Stimulated activated CD8-positive, alpha-beta memory T cell treated with anti-CD3 and anti-CD28 coated beads, Interleukin-4, amount 100 ng/mL, for 1 hour (primary cell): ENCODE measurements at places on chromosomes 7 and 10.

DNA sequence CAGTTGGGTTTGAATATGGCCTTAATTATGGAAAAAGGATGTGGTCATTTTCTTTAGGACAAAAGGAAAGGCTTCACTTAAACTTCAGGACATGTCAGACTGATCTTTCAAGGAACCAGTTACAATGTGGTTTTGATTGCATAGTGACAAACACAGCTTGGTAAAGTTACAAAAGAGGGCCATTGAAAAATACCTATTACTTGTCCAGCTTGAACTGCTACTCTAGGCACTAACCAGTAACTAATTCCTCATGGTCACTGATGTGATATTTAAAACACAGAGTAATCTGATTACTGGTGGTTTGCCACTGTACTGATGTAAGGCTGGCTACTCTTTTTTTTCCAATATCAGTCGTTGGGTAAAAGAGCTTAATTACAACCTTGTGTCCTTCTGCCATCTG lies 22.6 kb downstream of the TES start:
- DNase-seq: no peak

DNA sequence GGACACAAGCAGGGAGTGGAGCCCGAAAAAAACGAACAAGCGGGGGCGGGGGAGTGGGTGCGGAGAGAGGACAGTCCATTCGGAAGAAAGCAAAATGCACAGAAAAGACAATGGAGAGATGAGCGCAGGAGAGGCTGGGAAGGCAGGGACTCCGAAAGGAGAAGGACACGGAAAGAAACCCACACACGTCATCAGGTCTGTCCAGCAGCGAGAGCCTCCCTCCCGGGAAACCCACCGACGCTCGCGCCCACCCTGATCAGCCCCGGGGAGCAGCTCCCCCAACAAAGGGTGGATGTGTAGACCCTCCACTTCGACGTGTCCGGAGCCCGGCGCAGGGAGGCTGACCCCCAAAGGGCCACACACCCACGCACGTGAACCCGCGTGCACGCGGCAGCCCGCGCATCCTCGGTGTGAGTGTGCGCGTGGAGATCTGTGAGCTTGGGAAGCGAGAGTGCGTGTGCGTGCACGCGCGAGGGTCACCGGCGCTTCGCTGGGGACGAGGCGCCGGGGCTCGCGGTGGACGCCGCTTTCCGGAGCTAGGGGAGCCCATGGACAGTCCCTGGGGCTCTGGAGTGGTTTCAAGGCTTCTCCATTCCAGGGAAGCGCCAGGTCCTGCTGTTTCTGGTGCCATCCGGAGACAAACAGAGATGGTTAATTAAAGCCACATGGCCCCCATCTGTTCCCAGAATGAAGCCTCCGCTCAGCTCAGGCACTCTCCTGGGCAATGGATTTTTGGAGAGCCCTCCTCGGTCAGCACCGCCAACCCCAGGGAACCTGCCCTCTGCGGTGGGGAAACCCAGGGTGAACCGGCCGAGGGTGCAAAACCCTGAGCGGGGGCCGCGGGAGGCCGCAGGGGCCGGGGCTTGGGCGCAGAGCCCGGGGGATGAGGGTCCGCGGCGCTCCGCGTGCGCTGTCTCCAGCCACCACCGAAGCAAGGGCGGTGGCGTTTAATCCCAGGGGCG lies 916 bp downstream of the LAMB1 start:
- no peak for DNase-seq

- DNase-seq: no peak
Measured at GRCh38 chr10:22780474-22780885, 66.1 kb upstream of the PIP4K2A start.

GRCh38 chr10:109941236-109941862 lies 18.0 kb upstream of the XPNPEP1 start:
- no peak for DNase-seq

DNA sequence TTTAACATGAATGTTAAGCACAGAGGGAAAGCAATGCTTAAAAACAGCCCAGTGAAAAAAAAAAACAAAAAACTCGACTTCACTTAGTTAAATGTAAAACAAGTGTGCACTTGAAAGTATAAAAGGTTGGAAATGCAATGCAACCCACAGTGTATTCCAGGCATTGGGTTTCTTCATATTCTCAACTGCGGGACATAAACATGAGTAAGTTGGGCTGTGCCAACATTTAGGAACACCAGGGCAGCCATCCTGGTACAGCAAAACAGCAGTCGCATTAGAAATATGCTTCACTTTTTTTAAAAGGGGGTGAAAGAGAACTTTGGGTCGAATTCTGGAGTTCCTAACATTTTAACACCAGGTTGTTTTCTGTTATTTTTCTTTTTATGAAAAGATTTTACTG lies 937 bp downstream of the STEAP1 start:
- no peak for DNase-seq

DNA sequence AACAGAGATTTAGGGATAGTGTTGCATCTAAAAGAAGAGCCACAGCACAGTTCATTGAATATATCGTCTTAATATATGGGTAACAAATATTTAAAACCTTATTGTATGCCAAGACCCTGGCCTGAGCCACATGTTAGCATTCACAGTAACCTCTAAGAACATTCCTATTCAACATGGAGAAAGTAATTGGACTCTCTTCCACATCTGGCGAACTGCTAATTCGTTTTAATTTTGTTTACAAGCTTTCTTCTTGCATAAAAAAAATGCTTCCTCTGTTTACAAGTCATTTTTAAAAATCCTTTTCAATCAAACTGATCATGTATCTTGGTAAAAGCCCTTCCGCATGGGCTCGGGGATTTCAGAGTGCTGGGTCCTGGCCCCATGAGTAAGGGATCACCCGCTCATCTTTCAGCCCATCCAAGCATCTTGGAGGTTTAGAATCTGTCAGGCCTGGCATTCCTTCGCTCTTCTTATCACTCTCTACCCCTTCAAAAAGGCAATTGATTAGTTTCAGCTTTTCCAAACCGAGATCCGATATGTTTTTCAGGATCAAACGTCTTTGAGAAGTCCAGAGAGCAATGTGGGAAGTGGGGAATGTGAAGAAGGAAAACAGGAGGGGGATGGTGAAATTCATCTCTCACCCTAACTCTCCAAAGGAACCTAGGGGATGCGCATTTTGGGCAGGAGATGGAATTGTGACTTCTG lies 7.3 kb downstream of the TWIST1 start:
- DNase-seq: no peak

DNA sequence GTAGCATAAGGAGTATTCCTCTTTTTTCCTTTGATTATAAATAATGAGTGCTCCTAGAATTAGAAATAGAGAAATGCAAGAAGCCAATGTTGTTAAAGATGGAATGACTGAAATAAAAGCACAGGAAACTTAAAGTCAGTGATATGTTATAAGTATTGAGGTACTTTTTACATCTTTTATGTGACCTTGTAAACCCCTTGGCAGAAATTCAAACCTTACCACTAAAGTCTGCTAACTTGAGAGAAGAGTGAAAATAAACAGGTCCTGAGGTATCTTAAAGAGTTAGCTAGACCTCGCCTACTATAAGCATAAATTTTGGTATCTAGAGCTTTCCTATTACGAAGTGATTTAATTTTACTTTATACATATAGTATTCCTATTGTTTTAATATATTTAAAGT lies 188.2 kb downstream of the DKK1 start:
- DNase-seq: no peak

DNA sequence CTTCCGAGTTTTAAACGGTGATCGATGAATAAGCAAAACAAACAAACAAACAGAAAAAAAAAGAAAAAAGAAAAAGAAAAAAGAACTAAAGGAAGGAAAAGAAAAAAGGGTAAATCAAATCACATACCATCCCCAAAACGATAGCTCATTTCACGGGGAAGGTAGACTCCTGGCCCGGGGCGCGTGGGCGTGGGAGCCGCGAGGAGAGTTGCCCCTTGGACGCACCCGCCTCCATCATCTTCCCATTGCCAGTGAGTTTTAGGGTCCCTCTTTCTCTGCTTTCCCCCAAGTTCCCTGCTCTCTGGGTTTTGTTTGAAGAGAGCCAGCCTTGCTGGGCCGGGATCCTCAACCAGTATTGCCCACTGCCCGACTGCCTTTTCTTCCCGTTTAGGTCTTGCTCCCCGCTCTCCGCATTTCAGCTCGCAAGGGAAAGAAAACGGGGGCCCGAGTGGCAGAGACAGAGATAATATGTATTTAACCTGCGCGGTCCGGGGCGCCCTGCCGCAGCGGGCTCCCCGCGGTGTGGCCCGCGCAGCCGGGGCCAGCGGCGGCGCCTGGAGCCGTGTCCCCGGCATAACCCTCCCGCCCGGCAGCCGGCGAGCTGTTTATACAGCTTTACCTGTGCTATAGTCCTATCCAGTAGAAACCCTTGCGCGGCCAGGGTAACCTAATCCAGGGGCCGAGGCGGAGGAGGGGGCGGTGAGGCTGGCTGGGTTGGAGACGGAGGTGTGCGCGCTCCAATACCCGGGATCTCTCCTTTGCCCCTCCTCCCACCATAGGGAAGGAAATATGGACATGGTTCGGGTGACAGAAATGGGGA lies 5.2 kb upstream of the GATA3 start:
- DNase-seq: no peak

DNA sequence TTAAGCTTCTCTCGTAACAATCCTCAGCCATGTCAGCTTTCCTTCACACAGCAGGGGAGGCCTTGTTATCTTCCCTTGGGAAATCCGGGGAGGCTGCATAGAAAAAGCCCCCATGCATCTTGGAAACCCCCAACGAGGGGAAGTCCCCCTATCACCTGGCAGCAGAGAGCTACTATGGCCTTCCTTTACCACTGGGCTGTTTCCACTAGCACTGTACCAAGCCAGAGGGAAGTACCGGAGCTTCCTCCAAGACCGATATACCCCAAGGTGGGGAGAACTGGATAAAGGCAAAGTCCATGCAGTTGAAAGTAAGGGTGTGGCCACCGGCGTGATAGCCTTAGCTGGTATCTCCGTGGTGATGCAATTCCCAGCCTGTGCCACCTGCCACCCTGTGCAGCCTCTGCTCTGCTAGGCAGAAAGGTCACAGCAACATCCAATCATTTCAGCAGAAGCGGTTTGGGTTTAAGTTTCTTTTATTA lies 4.4 kb upstream of the CLIP2 start:
- DNase-seq: no peak
